ENCODE measurements at places on chromosomes 4 and X.

GRCh38 chrX:16033331-16033730 is 90.0 kb upstream of the GRPR start:
- DNase-seq: no peak

DNA sequence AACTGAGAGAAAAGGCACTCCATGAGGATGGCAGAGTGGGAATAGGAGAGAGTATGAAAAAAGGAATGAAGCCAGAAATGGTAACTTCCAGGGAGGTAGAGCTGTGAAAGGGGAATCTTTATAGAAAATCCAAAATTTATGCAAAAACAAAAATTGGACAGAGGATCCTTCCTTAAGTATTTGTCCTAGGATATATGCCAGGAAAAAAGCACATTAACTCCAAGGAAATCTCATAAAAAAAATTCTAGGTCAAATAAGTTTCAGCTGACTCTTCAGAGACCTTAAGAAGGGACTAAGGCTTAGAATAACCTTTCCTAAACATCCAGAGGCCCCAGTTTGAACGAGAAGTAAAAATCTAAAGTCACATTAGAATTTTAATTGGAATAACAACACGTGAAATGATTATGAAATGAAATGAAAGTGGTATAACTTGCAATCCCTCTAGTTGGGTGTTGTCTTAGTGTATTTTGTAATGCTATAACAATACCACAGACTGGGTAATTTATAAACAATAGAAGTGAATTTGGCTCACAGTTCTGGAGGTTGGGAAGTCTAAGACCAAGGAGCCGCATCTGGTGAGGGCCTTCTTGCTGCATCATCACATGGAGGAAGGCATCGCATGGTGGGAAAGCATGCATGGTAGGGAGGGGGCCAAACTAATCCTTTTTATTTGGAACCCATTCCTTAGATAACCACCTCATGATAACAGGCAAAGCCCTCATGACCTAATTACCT is 145.4 kb upstream of the RXFP1 start:
- DNase-seq: no peak

- DNase-seq: no peak
These were observed 240.3 kb downstream of the DCLK2 start for GRCh38 chr4:150318527-150318926.

DNA sequence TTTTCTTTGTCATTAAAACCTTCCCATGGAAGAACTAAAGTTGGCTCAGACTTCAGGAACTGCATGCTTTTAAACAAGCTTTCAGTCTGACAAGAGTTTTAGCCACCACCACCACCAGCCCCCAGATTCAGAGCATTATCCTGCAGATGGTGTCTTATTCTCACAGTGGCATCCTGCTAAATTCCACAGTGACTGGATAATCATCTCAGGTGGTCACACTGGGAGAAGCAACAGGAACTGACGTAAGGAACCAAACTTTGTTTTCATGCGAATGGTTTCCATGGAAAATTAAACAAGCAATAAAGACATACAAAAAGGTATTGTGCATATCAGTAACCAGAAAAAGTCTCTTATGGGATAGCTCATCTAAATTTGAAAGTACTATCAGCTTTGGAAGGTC is 370.7 kb downstream of the FBXW7 start:
- no peak for DNase-seq

- DNase-seq: no peak
These were observed 52.3 kb upstream of the TNIP3 start for GRCh38 chr4:121216461-121216860.
